ENCODE measurements at places on chromosomes 4 and X. TPM values are rescaled to one million over a fixed set of nuclear protein-coding genes. Genes with fewer than 3 reads are reported as not detected.

The KCNE5 gene
- 1.1 TPM for total RNA-seq

The MMRN1 gene
- 2.0 TPM for total RNA-seq

The PAGE5 gene
- not detected for total RNA-seq

The MAGEH1 gene
- 10.7 TPM for total RNA-seq

The GYG2 gene
- not detected for total RNA-seq

The ARHGEF9 gene
- total RNA-seq = 64.2 TPM

DNA sequence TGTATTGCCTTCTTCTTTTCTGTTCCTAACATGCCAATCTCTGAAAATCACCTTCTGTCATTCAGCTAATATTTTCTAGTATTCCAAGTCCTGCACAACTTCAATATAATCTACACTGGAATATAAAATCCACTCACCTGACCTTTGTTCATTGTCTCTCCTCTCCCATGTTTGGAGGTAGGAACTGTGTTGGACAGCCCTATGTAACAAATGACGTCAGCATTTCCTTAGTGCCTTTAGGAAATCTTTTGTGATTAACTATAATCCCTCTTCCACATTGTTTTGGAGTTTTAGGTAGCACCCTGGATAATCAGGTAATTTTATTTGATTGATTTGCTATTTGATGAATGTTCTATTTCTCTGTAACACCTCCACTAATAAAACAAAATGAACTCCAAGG lies 814.8 kb upstream of the PRKX start:
- H3K27ac ChIP-seq = no peak overlapping the region
- H3K27me3 ChIP-seq = no peaks in the 10 kb centered on the region
- no peaks in the 10 kb centered on the region for H3K36me3 ChIP-seq
- H3K4me1 ChIP-seq = no peaks in the 10 kb centered on the region

- no peak overlapping the region for H3K4me3 ChIP-seq
- H3K27me3 ChIP-seq = no peaks in the 10 kb centered on the region
- no peak for DNase-seq
- no peaks in the 10 kb centered on the region for H3K36me3 ChIP-seq
- no peak overlapping the region for H3K27ac ChIP-seq
Measured at GRCh38 chrX:19065535-19065934, 56.7 kb downstream of the ADGRG2 start.

GRCh38 chrX:2507196-2507595 lies 6.4 kb upstream of the DHRSX start:
- H3K4me3 ChIP-seq = no peak overlapping the region
- H3K36me3 ChIP-seq = no peaks in the 10 kb centered on the region
- no peaks in the 10 kb centered on the region for H3K27me3 ChIP-seq

DNA sequence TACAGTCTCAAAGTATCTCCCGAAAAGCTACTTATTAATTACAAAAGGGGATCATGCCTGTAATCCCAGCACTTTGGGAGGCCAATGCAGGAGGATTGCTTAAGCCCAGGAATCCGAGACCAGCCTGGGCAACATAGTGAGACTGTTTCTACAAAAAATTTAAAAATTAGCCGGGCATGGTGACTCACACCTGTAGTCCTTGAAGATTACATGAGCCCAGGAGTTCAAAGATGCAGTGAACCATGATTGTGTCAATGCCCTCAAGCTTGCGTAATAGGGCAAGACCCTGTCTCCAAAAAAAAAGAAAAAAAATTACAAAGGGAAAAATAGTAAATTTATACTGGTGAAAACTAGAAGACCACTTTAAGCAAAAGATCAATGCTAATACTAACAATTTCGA lies 3.3 kb upstream of the PORCN start:
- peaks cover 16% of the 10 kb centered on the region for H3K4me1 ChIP-seq
- no peak overlapping the region for H3K27ac ChIP-seq
- H3K36me3 ChIP-seq = no peaks in the 10 kb centered on the region

DNA sequence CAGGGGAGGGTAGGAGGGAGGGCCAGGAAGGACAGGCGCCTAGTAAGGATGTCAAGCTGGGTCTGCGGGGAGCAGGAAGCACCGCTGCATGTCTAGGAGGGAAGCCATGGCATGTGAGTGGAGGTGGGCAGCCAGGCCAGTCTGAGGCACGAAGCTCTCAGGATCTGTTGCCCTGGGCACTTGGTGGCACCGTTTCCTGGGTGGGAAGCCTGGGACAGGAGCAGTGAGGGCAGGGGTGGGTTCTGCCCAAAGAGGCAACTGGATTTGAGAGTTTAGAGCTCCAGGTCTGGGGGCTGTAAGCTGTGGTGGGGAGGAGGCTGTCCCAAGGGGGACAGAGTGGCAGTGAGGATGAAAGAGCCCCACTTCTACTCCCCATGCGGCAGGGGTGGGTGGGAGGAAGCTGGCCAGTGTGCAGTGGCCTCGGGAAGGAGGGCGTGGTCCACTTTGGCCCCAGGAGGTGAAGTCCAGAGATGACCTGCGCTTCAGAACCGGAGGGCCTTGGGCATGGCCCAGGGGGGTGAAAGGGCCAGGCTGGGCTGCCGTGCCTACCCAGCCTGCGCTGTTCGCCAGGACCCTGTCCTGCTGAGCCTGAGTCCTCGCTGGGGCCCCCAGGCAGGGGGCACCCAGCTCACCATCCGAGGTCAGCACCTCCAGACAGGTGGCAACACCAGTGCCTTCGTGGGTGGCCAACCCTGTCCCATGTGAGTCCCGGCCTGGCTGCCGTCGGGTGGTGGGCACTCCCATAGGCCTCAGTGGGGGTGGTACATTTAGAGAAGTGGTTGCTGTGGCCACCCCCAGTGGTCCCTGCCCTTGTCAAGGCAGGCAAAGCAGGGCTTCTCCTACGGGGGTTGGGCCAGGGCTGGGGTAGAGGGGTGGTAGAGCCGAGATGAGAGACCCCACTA lies 8.3 kb upstream of the SRPK3 start:
- no peaks in the 10 kb centered on the region for H3K36me3 ChIP-seq
- no peak for DNase-seq
- H3K4me3 ChIP-seq = no peak overlapping the region
- H3K4me1 ChIP-seq = peaks cover 6% of the 10 kb centered on the region
- no peak overlapping the region for H3K27ac ChIP-seq

GRCh38 chr4:8745005-8745790 lies 126.4 kb downstream of the HMX1 start:
- DNase-seq = no peak
- H3K4me1 ChIP-seq = no peaks in the 10 kb centered on the region
- no peak overlapping the region for H3K27ac ChIP-seq
- H3K36me3 ChIP-seq = no peaks in the 10 kb centered on the region
- H3K4me3 ChIP-seq = no peak overlapping the region
- no peaks in the 10 kb centered on the region for H3K27me3 ChIP-seq

DNA sequence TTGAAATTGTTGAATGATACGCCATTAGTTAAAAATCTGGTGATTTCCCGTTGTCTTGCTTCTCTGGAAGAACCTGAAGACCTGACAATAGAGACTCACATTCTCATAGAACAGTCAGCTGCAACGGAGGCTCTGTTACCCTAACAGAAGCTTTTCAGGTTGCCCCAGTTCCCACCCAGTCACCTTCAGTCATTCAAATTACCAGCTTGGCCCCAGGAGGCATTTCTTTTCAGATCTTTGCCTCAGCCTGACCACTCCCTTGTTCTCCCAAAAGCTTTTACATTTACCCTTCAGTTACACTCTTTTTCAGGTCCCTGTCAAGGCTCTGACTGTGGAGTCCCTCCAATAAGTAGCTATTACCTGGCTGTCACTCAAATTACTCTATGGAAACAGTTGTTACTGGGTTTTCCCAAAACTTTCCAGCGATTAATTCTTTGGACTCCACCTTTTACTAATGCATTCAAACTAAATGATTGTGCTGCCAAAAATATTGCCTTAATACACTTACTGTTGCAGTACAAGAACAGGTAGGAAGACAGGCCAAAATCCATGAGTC lies 162.2 kb upstream of the FTHL17 start:
- H3K4me3 ChIP-seq = no peak overlapping the region
- H3K4me1 ChIP-seq = no peaks in the 10 kb centered on the region
- no peak for DNase-seq

GRCh38 chr4:3531318-3531878 lies 824 bp downstream of the LRPAP1 start:
- no peak overlapping the region for H3K27ac ChIP-seq
- peaks cover 41% of the 10 kb centered on the region for H3K4me1 ChIP-seq
- no peaks in the 10 kb centered on the region for H3K27me3 ChIP-seq

- DNase-seq = no peak
- no peak overlapping the region for H3K27ac ChIP-seq
- no peak overlapping the region for H3K4me3 ChIP-seq
- H3K27me3 ChIP-seq = peaks cover 24% of the 10 kb centered on the region
Measured at GRCh38 chr4:118351851-118352827, 664 bp downstream of the PRSS12 start.

GRCh38 chr4:74235135-74235534 lies 73.1 kb upstream of the EPGN start:
- no peaks in the 10 kb centered on the region for H3K4me1 ChIP-seq
- no peaks in the 10 kb centered on the region for H3K36me3 ChIP-seq
- no peak overlapping the region for H3K27ac ChIP-seq

- no peak overlapping the region for H3K4me3 ChIP-seq
- no peaks in the 10 kb centered on the region for H3K36me3 ChIP-seq
- no peaks in the 10 kb centered on the region for H3K27me3 ChIP-seq
- no peak for DNase-seq
- H3K4me1 ChIP-seq = no peaks in the 10 kb centered on the region
Measured at GRCh38 chr4:19615086-19615689, 636.5 kb upstream of the SLIT2 start.

DNA sequence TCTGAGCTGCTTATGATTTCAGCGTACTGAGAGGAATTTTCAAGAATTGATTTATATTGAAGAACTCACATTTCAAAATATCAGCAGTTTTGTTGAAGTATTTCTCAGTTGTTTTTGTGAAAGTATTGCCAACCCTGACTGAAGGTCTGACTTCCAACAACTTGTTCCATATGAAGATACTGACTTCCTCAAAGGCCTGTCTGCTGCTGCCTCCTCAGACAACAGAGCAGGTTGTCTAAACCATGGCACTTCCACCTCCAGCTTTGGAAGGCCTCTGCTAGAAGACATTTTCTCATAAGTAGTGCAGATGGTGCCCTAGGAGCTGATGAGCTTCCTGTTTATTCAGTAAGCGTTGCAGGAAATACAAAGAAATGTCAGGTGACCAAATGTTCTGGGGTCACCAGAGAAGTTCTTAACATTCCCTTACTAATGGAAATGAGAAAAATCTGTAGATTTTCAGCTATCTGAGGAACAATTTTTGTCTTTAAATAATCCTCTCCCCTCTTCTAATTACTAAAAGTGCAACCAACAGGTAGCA lies 28.8 kb downstream of the FGF2 start:
- no peaks in the 10 kb centered on the region for H3K36me3 ChIP-seq
- H3K27me3 ChIP-seq = peaks cover 4% of the 10 kb centered on the region
- no peak overlapping the region for H3K27ac ChIP-seq
- no peaks in the 10 kb centered on the region for H3K4me1 ChIP-seq
- H3K4me3 ChIP-seq = no peak overlapping the region
- no peak for DNase-seq

GRCh38 chrX:109190542-109190941 lies 291.3 kb downstream of the GUCY2F start:
- H3K36me3 ChIP-seq = no peaks in the 10 kb centered on the region
- H3K27ac ChIP-seq = no peak overlapping the region
- no peaks in the 10 kb centered on the region for H3K4me1 ChIP-seq

DNA sequence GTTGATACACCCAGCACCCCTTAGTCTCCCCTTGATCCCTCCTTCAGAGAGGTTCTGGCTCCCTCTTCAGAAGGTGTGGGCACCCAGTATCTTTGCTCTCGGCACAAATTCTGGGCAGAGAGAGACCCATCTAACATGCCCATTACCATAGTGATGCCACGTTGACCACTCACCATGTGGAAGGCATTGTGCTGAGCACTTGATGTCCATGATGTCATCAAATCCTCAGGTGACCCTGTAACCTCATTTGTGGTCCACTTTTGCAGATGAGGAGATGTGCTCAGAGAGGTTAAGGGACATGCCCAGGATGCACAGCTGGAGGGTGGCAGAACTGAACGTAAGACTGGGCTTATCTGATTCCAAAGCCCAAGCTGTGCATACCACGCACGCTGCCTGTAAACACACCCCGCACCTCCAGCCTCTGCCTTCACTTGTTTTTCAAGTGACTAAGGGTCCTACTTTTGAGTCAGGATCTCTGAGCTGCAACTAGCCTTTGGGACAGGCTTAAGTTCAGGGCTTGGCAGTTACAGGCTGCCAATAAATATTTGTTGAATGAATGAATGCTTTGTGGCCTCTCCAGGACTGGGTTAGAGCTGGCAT lies 55.2 kb downstream of the HTRA3 start:
- no peak for DNase-seq
- H3K27me3 ChIP-seq = no peaks in the 10 kb centered on the region
- H3K27ac ChIP-seq = no peak overlapping the region
- H3K4me3 ChIP-seq = no peak overlapping the region
- no peaks in the 10 kb centered on the region for H3K4me1 ChIP-seq
- H3K36me3 ChIP-seq = no peaks in the 10 kb centered on the region

- H3K27me3 ChIP-seq = peaks cover 41% of the 10 kb centered on the region
- DNase-seq = peak; percentile 39
- peak overlapping the region; percentile 6 for H3K4me3 ChIP-seq
- H3K36me3 ChIP-seq = no peaks in the 10 kb centered on the region
- H3K27ac ChIP-seq = no peak overlapping the region
- peaks cover 45% of the 10 kb centered on the region for H3K4me1 ChIP-seq
Measured at GRCh38 chr4:108171339-108172230, 2.9 kb upstream of the LEF1 start.

DNA sequence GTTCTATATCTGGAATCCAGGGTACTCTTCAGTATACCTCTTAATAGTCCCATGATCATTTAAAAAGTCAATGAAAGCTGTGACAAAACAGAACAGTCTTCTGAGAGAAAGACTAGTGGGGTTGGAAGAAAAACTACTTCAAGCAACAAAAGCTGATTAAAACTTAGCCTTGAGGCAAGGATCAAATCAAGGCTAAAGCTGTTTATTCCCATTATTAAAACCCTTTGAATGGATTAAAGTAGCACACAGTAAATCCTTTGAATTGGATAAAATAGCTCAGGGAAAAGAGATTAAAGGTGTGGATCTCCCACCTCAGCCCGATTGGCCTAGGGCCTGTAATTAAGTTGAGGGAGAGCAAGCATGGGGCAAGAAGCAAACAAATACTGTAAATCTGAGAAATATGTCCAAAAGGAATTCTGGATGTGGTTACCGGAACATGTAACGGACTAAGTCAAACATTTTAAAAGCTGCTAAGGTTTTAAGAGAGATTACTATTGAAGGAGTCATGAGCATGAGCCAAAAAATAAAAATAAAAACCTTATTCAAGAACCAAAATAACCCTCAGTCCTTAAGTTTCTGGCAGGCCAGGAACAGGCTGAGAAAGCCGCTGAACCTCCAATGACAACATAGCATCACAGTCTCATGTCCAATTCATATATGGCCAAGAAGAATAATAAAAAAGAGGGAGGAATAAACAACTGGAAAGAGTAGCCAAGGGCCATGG lies 257.3 kb upstream of the NEIL3 start:
- H3K27ac ChIP-seq = no peak overlapping the region
- no peak for DNase-seq
- no peaks in the 10 kb centered on the region for H3K4me1 ChIP-seq
- H3K36me3 ChIP-seq = no peaks in the 10 kb centered on the region
- H3K27me3 ChIP-seq = no peaks in the 10 kb centered on the region
- H3K4me3 ChIP-seq = no peak overlapping the region

- H3K4me3 ChIP-seq = no peak overlapping the region
- H3K27ac ChIP-seq = peak overlapping the region; percentile 88
- H3K27me3 ChIP-seq = no peaks in the 10 kb centered on the region
- no peaks in the 10 kb centered on the region for H3K36me3 ChIP-seq
- peak; percentile 60 for DNase-seq
Measured at GRCh38 chr4:83217721-83218522, 66.7 kb downstream of the COQ2 start.
